ENCODE measurements at places on chromosomes 2 and 18. TPM values are rescaled to one million over a fixed set of nuclear protein-coding genes. Genes with fewer than 3 reads are reported as not detected.

DNA sequence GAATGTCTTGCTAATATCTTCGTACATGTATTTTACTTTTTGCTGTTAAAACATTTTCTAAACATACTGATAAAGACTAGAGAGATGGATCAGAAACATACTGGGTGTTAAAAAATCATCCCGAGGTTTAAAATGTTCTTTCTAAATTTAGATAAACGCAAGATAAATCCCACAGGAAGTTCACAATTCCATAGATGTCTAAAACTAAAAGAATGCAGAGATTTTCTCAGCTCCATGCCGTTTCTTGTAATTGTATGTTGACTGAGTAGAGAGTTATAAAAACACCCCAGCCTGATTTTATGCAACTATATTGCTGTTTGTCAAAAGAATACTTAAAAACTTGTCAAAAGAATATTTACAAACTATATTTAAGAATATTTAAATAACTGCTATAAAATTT lies 455.7 kb downstream of the ARHGAP15 start:
- no peak for DNase-seq

Gene SLC39A10
- total RNA-seq, result 3.5 TPM

DNA sequence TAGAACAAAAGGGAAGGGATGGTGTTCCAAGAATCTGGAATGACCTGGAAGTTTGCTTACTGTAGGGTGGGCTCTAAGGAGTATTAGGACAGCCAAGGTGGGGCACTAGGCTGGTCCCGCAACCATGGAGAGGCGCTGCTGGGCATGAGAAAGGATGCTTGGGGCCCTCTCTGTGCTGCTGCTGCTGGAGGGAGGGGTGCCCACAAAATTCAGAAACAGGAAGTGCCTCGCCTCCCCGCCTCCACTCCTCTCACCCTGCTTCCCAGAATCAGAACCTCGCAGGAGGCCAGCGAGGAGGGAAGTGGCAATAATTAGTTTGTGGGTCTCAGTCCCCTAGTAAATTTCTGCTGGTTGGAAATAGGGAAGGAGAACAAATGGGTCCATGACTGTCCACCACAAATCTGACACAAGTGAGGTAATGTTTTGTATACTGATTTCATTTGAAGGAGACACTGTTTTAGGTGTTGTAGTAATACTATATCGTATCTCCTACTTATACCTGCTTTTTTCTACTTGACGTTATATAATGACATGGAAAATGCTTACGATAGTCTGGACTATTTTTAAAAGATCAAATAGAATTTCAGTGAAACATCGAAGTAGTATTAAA lies 7.9 kb upstream of the PDCL3 start:
- DNase-seq, result no peak

Gene TACR1
- total RNA-seq, result 0.07 TPM

Gene TMEFF2
- not detected for total RNA-seq

DNA sequence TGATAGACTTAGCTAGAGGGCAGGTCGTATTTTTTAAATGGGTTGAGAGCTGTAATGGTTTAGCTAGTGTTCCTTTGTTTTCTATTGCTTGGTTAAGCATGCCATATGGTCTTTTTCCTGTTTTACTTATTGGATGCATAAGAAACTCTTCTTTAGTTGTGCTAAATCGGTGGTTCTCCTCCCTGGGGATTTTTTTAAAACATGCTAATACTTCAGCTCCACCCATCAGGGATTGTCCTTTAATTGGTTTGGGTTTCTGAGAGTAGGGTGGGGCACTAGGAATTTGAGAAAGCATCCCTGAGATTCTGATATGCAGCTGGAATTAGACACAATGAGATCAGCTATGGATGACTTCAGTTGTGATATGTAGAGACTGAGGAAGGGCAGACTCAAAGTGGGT lies 497.2 kb downstream of the THSD7B start:
- DNase-seq, result no peak

DNA sequence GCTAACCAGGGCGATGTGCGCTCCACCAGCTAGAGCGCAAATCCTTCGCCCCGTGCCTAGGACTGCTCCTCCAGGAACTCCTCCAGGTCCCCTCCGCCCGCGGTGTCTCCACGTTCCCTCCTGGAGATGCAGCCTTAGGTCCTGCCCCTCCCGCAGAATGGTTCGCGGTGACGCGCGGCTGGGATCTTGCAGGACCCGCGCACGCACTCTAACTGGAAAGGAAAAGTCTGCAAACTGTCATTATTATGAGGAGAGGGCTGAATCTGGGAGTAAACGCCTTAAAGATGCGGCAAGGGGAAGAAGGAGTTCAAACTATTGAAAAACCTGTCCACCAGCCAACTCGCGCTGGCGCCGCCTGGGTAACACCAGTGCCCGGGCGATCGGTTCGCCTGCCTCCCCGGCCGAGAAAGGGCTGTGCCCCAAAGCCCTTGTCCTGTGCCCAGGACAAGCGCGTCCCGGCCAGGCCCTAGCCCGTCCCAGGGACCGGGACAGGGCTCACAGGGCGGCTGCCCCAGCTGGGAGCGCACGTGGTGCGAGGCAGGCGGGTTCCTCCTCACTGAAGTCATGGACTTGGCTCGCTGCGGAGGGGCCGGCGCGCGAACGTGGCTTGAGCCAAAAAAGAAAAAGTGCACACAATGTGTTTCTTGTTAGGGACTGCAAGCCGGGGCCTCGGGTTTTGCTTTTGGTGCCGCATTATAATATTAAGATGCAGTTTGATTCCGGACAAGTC lies 5.5 kb upstream of the ID2 start:
- peak; percentile 72 for DNase-seq

Gene MLPH
- total RNA-seq, result 6.5 TPM

Gene HOXD11
- 0.24 TPM for total RNA-seq

- no peak for DNase-seq
Measured at GRCh38 chr18:48961547-48961946, 10.8 kb upstream of the SMAD7 start.

Measured in gastrocnemius medialis (tissue), 4 donors.